ENCODE measurements at places on chromosomes 3 and 15. TPM values are rescaled to one million over a fixed set of nuclear protein-coding genes. Genes with fewer than 3 reads are reported as not detected.

GOLGB1 gene
- total RNA-seq: 50.5 TPM

GPR15 gene
- total RNA-seq: not detected

THOC7 gene
- total RNA-seq: 59.1 TPM

PRRT3 gene
- total RNA-seq: 3.6 TPM

DUOXA1 gene
- total RNA-seq: not detected

LPP gene
- 132 TPM for total RNA-seq

IGDCC3 gene
- total RNA-seq: not detected

ST8SIA2 gene
- total RNA-seq: 1.6 TPM

GCNT3 gene
- 5.5 TPM for total RNA-seq

EFCAB12 gene
- total RNA-seq: under 0.01 TPM

CHRFAM7A gene
- total RNA-seq: 1.1 TPM

Measured in glomerular endothelial cell (primary cell).